NCI-H524 treated with DMSO at 0.1 percent for 48 hours (cell line): ENCODE measurements at places on chromosomes 12 and 14.

GRCh38 chr14:57732463-57733285 lies 133.2 kb downstream of the SLC35F4 start:
- DNase-seq, result no peak

DNA sequence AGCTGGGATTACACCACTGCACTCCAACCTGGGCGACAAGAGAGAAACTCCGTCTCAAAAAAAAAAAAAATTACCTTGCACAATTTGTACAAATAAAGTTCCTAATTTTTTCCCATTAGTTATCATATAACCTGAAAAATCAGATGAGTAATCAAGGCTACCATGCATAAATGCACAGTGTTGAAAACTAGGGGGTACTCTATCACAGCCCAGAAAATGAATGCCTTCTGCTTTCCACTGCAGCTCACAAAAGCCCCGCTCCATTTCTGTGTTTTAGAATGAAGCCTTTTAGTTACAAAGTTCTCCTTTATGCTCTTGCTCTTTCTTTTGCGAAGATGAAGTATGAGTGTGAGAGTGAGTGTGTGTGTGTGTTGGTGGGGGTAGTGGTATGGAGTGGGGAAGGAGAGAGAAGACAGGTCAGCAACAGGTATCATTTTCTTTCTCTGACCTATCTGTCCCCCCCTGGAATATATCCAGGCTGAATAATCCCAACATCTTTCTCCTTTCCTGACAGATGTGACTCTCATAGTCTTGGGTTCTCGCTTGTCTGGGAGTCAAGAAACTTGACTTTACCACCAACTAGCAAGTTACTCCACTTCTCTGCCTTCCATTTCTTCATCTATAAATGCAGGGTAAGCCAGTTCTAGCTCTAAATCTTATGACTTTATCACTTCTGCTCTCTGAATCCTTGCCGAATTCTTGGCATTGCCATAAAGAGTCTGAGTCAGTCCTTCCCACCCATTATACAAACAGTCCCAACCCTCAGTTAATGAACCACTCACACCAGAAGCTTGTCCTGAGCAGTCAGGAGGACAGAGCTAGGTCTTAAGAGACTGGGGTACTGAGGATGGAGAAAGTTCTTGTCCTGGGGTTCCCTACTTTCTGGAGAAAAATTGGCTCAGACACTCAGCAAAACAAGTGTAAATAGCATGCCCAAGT lies 16.1 kb downstream of the BIN2 start:
- DNase-seq, result no peak

DNA sequence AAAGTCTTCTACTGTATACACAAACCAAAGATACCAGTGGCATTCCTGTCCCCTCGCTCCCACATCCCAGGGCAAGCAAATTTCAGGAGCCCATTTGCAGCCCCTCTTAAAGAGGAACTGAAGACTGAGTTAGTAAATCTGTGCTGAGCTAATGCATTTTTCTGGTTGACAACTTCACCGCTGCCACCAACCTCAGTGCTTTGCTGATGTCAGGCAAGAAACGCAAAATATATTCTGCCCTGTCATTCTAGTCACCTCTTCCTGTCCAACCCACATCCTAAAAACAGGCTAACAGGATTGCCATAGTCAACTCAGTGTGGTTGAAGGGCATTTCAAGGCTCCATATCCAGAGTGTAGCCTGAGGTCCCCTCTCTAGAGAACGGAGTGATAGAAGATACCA lies 59.4 kb upstream of the FICD start:
- no peak for DNase-seq

DNA sequence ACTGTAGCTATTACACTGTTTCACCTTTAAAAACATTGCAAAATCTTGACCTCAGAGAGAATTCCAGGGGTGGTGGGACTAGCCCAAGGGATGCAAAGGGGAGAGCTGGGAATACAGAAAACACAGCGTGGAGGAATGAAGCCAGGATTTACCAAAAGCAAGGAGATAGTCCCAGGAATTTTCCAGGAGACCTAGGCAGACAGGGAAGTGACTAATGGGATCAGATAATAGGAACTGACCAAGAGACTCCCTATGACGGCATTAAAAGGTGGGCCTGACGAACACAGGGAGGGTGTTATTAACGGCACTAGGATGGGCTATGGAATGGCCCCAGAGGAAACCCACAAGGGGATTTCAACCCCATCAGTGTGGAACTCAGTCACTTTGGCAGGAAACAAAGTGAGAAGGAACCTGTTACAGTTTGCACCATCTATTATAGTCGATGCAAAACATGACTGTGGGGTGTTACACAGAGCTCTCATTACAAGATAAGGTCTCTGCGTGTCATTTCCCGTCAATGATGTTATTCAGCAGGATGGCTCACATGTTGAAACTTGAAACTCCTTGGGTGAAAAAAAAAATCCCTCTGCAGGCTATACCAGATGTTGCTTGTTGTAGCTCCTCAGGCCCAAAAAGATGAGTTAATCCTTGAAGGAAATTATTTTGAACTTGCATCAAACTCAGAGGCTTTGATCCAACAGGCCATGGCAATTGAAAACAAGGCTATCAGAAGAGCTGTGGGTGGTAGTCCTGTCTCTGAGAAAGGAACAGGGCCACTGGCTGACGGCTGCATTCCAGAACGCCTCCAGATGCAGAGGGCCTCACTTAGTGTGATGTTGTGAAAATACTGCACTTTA lies 58.7 kb downstream of the DRAM1 start:
- no peak for DNase-seq

- peak; percentile 95 for DNase-seq
These were observed 519.1 kb upstream of the FOXG1 start for GRCh38 chr14:28247491-28247890.

- no peak for DNase-seq
These were observed 139.4 kb upstream of the SLCO1C1 start for GRCh38 chr12:20555771-20556170.

DNA sequence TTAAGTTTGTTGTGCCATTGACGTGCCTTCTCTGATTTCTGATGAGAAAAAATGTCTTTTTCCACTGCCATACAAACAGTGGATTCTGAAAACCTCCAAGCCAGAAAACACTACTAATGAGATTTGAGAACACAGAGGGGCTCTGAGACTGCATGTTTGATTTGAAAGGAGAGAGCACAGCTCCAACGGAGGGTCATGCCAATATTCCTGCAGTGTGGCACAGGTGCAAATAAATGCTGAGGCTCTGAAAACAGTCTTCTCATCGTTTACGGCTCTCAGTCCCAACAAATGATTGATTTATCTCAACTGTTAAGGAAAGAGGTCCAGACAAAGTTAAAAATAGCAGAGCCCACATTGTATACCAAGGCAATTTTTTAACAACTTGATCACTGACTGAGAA lies 128.7 kb downstream of the KCNH5 start:
- DNase-seq, result no peak

DNA sequence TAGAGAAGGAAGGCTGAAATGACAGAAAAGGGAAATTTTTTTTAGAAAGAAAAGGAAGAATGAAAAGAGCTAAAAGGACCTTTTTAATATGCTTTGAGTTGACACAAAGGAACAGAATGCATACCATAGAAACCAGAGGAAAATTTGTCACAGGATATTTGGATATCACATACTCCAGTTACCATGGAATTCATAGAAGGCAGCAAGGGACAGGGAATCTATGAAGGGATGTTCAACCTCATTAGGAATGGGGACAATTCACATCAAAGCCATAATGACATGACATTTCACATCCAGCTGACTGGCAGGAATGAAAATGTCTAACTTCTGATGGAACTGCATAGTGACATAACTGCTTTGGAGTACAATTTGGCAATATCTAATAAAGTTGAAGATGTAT lies 469.4 kb downstream of the CCER1 start:
- DNase-seq, result no peak

DNA sequence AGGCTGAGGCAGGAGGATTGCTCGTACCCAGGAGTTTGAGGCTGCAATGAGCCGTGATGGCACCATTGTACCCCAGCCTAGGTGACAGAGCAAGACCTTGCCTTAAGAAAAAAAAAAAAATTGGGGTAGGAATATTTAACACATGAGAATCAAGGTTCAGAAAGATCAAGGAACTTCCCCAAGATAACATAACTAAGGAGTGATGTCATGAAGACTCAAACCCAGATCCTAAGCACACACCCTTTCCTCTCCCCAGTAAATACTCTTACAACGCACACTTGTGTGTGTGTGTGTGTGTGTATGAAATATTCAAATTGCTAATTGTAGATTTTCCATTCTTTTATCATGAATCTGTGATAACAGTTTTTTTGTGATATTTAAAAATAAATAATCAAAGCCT lies 90.6 kb upstream of the NUDT4 start:
- DNase-seq, result no peak

DNA sequence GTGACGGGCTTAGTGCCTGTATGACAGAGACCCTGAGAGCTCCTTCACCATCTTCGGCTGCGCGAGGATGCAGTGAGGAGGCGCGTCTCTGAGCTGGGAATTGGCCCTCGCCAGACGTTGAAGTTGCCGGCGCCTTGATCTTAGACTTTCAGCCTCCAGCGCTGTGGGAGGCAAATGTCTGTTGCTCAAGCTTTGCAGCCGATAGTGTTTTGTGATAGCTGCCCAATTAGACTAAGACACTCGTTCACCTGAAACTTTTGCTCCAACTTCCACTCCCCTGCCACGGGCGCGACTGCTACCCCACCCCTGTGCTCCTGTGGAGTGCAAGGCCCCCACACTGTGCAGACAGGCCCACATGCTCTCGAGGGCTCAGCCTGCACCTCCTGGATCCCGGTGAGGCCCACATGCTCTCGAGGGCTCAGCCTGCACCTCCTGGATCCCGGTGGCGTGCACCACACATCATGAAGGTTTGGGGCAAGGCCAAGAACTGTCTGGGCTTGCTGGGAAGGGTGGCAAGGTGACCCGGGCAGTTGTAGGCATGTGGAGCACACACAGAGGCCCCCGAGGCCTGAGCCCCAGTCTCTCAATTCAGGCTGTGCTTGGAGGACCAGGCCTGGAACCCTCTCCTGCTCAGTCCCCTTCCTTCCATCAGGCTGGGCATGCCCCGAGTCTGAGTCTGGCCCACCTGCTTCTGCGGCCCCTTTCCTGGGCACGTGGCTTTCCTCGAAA lies 324.6 kb downstream of the TMEM121 start:
- no peak for DNase-seq

- no peak for DNase-seq
These were observed 239.4 kb upstream of the KRR1 start for GRCh38 chr12:75750716-75751306.

DNA sequence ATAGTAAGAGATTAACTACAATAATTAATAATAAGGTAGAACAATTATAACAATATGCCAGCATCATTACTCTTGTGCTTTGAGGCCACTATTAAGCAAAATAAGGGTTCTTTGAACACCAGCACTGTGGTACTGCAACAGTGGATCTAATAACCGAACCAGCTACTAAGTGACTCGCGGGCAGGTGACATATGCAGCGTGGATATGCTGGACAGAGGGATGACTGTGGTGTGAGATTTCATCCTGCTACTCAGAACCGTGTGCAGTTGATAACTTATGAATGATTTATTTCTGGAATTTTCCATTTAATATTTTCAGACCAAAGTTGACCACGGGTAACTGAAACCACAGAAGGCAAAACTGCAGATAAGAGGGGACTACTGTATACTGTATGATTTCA lies 34.4 kb downstream of the BMAL2 start:
- DNase-seq, result no peak

GRCh38 chr12:100279159-100279558 lies 12.2 kb downstream of the SCYL2 start:
- DNase-seq, result no peak

DNA sequence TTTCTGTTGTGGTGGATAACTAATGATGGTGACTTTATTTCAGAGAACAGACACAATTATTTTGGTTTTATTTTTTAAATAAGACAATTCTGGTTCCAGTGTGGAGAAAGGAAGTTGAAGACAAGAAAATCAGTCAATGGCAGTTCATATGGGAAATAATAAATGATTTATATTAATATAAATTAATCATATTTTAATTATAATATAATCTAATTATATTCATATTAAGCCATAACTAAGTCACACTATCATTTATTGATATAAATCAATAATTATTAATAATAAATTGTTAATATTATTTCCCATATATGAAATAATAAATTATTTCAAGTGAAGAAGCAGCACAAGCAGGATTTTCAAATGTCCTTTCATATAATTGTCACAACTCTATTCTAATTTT lies 2.8 kb downstream of the TOMM20L start:
- no peak for DNase-seq

GRCh38 chr14:20998674-20999366 lies at the start of gene SLC39A2:
TSS of gene SLC39A2 (plus strand) at chr14:20999293. CDS start at chr14:20999447, 154 bp downstream.
- DNase-seq, result no peak
